ENCODE measurements at places on chromosomes 11 and 22.

DNA sequence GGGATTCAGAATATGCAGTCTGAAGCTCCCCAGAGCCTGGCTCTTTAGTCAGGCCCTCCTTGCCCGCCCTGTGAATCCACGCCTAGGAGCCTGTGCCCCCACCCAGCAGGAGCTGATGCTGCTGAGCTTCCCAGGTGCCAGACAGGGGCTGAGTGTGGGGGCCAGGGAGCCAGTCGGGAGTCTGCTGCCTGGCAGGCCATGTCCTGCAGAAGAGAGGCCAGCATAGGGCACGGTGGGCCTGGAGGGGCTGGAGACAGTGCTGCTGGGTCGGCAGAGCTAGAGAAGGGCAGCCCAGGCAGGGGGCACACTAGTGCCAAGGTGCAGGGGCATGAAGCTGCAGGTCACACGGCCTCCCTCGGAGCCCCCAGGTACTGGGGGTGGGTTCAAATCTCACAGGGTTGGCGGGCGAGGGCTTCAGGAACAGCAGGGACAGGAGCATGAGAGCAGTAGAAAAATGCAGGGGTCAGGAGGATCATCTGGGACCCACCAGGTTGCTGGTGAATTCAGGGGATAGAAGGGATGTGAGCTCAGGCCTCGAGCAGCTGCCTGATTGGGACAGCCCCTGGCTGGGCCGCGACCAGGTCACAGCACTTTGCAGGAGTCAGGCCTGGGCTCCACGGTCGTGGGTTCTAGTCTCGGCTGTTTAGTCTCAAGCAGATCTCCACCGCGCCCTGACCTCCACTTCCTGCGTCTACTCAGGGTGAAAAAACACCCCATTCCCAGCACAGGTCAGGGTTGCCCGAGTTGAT lies 4.1 kb upstream of the SEPTIN5 start:
- no peak for DNase-seq

GRCh38 chr11:100878474-100878873 lies 191.4 kb downstream of the ARHGAP42 start:
- no peak for DNase-seq

GRCh38 chr11:130727157-130728119 lies 188.8 kb downstream of the SNX19 start:
- DNase-seq: no peak

- DNase-seq: peak; percentile 24
Observed at GRCh38 chr11:11786771-11787170, 55.0 kb upstream of the USP47 start.

DNA sequence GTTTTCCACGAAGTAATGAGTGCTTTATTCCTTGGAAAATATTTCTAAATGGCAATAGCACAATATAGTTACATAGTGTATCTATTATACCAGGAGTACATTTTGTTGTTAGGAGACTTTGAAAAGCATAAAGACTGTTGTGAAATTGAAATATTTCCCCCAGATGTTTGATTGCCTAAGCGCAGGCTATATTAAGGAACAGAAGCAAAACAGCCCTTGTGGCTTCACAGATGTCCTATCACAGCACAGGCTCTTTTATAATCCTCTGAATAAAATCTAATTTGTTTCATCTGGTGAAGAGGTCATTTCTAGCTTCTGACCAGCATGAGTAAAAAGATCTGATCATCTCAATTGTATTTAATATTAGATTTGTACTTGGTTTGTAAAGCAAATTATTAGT lies 48.2 kb downstream of the BSX start:
- no peak for DNase-seq

- no peak for DNase-seq
Observed at GRCh38 chr11:11731311-11732083, 109.7 kb upstream of the GALNT18 start.

- no peak for DNase-seq
Observed at GRCh38 chr22:20829491-20830134, 29.0 kb downstream of the PI4KA start.

DNA sequence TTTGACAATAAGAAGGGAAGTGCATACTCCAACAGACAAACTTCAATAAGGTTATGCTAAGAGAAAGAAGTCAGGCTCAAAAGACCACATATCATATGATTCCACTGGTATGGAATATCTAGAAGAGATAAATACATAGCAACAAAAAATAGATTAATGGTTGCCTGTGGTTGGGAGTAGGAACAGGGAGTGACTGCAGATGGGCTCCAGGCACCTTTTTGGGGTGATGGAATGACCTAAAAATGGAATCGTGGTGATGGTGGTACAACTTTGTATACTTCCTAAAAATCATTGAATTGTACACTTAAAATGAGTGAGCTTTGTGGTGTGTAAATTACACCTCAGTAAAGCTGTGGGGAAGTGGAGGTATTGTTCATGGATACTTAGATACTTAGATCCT lies 29.0 kb upstream of the RAG2 start:
- DNase-seq: no peak

- DNase-seq: no peak
Observed at GRCh38 chr11:28547321-28547741, 439.1 kb downstream of the METTL15 start.

GRCh38 chr11:59272771-59273372 lies 60.1 kb upstream of the MPEG1 start:
- no peak for DNase-seq

GRCh38 chr11:73998846-73999575 lies 9.9 kb downstream of the UCP3 start:
- no peak for DNase-seq

- no peak for DNase-seq
Observed at GRCh38 chr11:106957030-106957482, 61.2 kb downstream of the GUCY1A2 start.

- DNase-seq: peak; percentile 12
Observed at GRCh38 chr11:59719556-59719955, 5.9 kb upstream of the OR10V1 start.

- DNase-seq: no peak
Observed at GRCh38 chr11:130246738-130247137, 68.0 kb downstream of the ZBTB44 start.

DNA sequence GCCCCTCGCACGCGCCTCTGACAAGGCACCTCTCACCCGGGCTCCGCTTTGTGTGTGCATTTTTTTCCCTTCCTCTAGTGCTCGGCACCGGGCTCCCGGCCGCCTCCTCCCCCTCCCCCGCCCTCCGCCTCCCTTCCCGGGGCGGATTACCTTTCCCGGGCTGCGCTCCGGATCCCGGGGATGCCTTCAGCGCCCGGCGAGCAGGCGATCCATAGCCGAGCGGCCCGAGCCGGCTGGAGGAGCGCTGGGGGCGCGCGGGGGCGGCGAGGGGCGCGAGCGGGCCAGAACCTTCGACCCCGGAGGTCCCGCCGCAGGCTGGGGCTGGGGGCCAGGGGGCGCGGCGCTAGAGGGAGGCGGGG lies 282 bp downstream of the MPPED2 start:
- DNase-seq: peak; percentile 16

- no peak for DNase-seq
Observed at GRCh38 chr22:49234459-49234858, 593.2 kb downstream of the BRD1 start.

GRCh38 chr11:15819679-15820286 lies 536.6 kb downstream of the SOX6 start:
- DNase-seq: peak; percentile 93

- DNase-seq: no peak
Observed at GRCh38 chr22:36160499-36160942, at the start of gene APOL3. Gene APOL3, minus strand, starts transcription at chr22:36160755. Its CDS starts 11,700 bp downstream, at chr22:36149055.

- no peak for DNase-seq
Observed at GRCh38 chr11:26028393-26028911, 303.5 kb upstream of the ANO3 start.

- DNase-seq: no peak
Observed at GRCh38 chr11:60195923-60196368, 13.1 kb upstream of the MS4A6A start.

- DNase-seq: no peak
Observed at GRCh38 chr11:62253999-62254542, 12.0 kb downstream of the SCGB1D2 start.

DNA sequence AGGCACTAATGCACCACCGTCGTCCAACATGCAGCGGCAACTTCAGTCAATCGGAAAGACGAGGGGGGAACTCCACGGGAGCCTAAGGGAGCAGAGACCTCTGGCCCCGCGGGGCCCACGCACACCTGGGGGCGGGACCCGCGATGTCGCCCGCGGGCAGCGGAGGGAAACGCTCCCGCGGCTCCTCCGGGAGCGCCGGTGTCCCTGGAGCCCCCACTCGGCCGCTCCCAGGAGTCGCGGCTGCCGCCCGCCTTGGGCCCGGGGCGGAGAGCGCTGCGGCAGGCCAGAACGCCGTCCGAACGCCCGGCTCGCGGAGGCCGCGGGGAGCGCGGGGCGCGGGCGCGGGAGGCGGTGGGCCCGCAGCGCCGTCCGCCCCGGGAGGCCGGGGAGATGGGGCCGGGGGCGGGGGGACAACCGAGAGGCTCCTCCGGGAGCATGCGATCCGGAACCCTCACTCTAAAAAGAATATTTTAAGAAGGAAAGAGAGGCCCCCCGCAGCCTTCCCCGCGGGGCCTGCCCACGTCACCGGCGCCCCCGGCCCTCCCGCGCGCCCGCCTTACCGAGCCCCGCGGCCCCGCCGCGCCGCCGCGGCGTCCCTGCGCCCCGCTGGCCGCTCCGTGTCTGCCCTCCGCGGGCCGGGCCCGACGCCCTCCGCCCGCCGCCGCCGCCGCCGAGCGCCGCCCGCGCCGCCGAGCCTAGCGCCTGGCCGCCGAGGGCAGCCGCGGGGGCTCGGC lies 86.6 kb upstream of the ARHGAP32 start:
- DNase-seq: no peak

DNA sequence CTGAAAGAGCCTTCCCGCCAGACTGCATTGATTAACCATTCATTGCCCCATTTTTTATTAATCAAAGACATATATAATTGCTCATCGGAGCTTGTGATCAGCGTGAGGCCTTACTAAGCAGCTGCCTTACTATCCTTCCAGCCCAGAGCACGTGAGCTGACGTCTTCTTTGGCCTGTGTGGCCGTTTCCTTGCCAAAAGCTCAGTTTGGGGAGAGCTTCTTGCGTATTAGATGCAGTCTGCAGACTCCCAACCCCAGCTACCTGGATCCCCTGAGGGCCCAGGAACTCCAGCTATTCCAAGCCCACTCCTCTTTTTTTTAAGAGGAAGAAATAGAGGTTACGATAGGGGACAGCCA lies 784 bp upstream of the SLC43A3 start:
- DNase-seq: peak; percentile 38

DNA sequence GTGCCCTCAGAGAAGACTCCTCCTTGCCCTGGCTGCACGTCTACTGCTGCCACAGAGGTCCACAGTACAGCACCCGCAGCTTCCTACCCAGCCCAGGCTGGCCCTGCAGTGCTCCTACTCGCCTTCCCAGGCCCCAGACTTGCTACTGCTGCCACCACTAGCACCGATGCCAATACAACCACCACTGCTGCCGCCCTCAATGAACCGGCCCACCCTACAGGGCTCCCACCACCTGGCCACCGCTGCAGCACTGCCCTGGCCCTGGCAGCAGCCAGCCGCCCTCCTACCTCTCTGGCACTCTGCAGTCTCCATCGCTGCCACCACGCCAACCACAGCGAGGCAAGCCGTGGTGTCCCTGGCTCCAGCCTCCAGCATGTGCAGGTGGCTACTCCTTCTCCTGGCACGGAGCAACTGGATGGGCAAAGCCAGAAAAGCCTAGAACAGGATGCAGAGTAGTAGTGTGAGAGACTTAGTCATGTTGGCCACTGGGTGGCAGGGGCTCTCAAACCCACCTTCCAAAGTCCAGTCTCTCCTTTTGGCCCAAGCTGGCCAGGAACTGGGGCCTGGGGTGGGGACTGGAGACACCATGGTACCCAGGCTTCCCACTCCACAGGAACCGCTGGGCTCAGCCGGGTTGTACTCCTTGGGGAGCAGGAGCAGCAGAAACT lies 39.4 kb downstream of the C22orf42 start:
- DNase-seq: no peak

DNA sequence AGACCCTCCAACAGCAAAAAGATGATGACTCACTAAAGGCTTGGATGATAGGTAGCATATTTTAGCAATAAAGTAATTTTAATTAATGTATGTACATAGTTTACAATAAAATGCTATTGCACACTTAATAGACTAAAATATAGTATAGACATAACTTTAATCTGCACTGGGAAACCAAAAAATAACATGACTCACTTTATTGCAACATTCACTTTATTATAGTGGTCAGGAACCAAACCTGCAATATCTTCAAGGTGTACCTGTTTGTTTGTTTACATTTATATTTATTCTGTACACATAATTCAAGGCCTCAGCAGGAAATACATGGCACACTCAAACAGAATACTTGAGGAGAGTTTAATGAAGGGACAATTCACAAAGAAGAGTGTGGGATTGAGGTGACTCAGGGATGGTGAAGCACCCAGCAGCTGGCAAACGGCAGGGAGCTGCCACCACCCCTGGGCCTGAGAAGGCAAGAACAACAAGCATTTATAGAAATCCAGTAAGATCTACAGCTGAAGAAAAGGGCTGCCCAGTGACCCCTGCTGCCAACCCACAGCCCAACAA lies 51.5 kb upstream of the POU2AF2 start:
- no peak for DNase-seq

GRCh38 chr11:18749681-18750319 lies 23.8 kb upstream of the IGSF22 start:
- peak; percentile 48 for DNase-seq

DNA sequence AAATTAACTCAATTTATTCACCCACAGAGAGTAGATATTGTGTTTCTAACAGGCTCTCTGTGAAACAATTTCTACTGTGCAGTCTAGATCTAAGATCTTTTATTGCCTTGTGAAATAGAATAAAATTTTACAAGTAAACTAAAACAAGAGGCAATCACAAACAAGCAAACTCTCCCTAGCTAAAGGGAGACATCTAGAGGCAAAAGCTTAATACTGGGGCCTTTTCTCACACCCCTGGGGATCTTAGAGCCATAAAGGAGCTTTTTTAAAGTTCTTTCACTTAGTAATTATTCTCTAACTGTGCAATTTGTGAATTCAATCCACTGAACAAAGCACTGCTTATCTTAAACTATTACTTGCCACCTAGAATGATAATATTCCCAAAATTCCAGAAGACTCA lies 19.7 kb downstream of the ALG9 start:
- no peak for DNase-seq

DNA sequence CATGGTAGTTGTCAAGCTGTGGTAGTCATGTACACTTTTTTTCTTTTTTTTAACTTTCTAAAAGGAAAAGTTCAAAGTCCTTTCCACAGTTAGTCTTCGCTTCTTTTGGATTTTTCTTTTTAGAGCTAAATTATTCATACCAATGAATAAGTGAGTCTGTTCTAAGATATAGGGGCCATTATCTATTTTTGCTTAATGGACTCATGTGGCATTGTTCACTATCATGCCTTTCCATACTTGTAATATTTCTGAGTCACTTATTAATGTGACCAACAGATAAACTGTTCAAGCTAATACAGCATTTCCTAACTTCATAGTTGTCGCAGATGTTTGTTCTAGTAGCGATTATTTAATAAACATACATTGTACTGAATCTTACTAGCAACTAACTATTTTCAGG lies 8.0 kb upstream of the B3GNT6 start:
- no peak for DNase-seq
